T-helper 2 cell (primary cell): ENCODE measurements at places on chromosomes 13 and 19.
A peak's percentile ranks its signal among the peaks of the same experiment; 100 is the strongest.

GRCh38 chr13:23771552-23771951 is 117.6 kb downstream of the MIPEP start:
- no peak for DNase-seq

GRCh38 chr19:47028195-47028601 is 8.6 kb downstream of the NPAS1 start:
- no peak for DNase-seq

DNA sequence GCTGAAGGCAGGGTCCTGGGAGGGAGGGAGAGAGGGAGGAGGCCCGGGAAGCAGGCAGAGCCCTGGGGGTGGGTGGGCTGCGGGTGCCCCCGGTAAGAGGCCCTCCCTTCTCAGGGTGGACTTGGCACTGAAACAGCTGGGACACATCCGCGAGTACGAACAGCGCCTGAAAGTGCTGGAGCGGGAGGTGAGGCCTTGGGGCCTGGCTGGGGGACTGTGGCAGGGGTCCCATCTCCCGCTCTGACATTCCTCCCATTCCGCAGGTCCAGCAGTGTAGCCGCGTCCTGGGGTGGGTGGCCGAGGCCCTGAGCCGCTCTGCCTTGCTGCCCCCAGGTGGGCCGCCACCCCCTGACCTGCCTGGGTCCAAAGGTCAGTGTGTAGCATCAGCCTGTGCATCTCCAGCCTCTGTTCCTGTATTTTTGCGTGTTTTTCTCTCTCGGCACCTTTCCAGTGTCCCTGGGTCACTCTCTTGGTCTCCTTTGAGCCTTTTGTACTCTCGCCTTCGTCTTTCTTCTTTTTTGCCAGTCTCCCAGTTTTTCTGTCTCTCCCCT is 53.4 kb downstream of the TRPM4 start:
- no peak for DNase-seq

- no peak for DNase-seq
These were observed 66.6 kb downstream of the DNAJC15 start for GRCh38 chr13:43089912-43090498.

DNA sequence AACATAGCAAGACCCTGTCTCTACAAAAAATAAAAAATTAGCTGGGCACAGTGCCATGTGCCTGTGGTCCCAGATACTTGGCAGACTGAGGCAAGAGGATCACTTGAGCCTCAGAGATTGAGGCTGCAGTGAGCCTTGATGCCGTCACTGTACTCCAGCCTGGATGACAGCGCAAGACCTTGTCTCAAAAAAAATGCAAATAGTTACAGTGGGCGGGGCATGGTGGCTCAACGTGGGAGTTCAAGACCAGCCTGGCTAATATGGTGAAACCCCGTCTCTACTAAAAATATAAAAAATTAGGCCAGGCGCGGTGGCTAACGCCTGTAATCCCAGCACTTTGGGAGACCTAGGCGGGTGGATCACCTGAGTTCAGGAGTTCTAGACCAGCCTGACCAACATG is 8.5 kb downstream of the PGLS start:
- DNase-seq = no peak

DNA sequence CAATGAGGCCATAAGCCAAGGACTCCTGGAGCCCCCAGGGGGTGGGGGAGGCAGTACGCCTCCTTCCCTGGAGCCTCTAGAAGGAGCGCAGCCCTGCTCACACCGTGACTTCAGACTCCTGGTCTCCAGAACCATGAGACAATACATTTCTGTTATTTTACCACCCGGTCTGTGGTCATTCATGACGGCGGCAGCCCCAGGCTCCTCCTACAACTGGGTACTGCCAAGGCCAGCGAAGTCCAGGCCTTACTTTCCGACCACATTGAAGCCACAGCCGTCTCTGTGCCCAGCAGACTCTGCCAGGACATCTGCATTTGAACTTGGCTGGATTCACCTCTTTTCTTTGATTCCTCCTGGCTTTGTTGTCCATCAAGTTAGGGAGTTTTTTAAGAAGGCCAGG is 10.5 kb downstream of the GNG7 start:
- no peak for DNase-seq

GRCh38 chr13:35984776-35985453 is 146.3 kb downstream of the DCLK1 start:
- no peak for DNase-seq

DNA sequence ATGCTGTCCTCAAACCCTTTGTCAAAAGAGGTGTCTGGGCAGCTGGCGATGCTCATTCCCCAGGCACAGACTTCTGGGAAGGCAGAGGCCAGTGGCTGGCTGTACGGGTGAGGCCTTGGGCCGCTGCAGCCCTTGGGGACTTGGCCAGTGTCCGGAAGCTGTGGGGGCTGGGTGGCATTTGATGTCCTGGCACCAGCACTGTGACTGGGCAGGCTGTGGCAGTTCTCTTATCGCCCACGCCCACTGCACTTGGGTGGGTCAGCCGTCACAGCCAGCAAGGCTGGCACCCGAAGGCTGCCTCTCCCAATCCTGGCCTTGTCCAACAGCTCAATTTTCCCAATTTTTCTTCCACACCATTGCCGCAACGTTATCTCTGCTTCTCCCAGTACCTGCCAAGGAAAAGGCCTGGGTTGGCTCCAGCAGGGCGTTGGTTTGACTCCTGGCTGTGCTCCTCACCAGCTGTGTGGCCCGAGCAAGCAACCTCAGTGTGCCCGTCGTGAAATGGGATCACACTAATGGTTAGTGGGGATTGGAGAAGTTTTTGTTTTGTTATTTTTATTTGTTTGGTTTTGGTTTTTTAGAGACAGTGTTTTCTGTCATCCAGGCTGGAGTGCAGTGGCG is 12.7 kb upstream of the SLC44A2 start:
- DNase-seq = no peak

- DNase-seq = no peak
These were observed 1761.5 kb downstream of the PCDH9 start for GRCh38 chr13:65468628-65469027.

GRCh38 chr13:98792321-98792720 is 39.8 kb upstream of the SLC15A1 start:
- DNase-seq = no peak

DNA sequence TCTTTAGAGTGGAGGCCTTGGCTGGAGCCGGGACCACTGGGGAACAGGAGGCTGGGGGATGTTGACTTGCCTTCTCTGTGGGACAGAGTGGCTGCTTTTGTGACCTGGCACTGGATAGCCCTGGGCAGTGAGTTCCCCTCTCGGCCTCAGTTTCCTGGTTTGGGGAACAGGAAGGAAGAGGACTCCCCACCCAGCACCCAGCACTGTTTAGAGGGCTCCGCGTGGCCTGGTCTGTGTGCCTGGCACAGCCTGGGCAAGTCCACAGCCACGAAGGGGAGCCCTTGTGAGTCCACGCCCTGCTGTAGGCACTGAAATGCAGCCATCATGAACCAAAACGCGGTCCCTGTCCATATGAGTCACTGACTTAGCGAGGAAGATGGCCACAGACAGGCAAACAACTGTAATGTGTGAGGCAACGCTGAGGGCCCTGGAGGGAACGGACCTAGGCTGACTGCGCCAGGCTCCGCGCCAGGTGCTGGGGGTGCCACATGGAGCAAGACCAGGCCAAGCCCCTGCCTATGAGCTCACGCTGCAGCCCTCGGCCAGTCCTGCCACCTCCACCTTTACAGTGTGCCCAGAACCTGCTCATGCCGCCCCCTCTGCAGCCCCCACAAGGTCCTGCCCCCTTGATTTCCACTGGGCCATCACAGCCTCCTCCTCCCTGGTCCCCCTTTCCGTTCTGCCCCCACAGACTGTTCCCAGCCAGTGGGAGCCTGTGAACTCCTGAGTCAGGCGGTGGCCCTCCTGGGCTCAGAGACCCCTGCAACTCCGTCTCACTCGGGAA is 35.5 kb downstream of the PAK4 start:
- no peak for DNase-seq

- no peak for DNase-seq
These were observed 6.0 kb downstream of the UBL3 start for GRCh38 chr13:29844441-29844840.

DNA sequence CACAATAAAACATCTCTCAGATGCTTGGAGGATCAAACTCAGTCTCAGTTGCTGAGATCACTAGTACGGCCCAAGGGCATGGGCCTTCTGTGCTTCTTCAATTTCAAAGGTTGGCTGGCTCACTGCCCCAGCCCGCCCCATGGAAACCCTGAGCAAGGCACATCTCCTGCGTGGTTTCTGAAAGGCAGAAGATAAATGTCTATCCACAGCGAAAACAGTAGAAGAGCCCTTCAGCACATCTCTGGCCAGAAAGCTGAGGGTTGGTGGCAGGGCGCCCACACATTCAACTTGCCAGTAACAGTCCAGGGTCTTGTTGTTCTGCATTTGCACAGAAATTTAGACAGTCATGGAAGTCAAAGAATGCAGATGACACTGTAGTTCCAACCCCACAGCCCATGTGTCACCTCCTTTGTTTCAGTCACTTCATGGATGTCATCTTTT is 24.0 kb upstream of the KATNAL1 start:
- no peak for DNase-seq

GRCh38 chr19:17357724-17358123 is 19.4 kb downstream of the PLVAP start:
- DNase-seq = no peak

DNA sequence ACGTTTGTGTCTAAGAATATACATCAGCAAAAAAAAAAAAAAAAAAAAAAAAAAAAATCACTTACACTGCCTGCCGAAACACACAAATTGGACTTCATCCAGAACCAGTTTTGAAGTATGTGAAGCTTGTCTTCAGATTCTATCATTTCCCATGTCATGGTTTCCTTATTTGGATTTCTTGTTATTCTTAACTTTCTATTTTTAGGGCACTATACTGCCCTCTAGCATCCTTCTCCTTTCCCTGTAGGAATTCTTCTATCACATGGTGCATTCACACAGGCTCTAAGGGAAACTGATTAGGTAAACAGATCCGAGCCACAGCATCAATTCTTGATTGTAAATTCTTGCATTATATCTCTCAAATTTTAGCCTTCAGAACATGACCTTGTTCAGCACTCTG is 1507.5 kb downstream of the OLFM4 start:
- DNase-seq = no peak

DNA sequence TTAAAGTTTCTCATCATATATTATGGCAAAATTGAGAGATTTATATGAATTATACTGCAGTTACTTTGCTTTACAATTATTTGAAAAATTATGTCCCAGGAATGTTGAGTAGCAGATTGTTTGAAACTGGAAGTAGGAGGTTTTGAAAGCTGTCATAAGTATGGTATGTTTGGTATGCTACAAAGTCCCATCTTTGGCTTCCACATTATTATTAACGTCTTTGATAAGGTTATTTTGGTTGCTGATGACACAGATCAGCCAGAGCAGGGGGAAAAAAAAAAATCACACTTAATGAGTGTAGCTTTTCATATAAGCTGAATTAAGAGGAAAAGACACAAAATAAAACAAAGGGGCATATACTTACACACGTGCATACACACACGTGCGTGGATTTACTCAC is 130.1 kb downstream of the SLITRK1 start:
- DNase-seq = no peak

GRCh38 chr13:65095161-65096082 is 2134.7 kb downstream of the PCDH9 start:
- no peak for DNase-seq

DNA sequence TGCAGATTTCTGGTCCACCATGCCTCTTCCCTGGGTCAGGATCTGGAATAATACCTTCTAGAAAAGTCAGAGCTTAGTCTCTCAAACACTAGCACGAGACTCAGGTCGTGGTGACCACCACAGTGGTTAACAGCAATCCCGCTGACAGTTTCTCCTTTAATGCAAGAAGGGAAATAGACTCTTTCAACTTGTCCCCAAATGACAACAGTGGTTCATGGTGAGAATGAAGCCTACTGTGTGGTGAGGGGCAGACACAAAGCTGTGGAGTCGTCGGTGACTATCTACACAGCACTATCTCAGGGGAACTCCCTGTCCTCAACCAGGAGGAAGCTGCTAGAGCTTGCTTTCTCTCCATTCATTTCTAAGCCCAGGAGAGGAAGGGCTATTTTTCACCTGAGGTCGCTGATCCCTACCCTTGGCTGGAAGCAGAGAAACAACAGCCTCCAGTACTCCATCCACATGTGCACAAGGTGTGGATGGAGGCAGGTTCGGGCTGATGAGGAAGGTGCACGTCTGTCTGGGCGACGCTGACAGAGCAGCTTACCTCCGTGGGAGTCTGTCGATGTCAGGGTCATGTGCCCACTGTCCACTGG is 72.4 kb downstream of the STK24 start:
- no peak for DNase-seq

GRCh38 chr13:111060237-111060919 is 54.7 kb upstream of the ARHGEF7 start:
- no peak for DNase-seq

GRCh38 chr19:55246462-55247451 is 12.1 kb downstream of the PPP6R1 start:
- no peak for DNase-seq

DNA sequence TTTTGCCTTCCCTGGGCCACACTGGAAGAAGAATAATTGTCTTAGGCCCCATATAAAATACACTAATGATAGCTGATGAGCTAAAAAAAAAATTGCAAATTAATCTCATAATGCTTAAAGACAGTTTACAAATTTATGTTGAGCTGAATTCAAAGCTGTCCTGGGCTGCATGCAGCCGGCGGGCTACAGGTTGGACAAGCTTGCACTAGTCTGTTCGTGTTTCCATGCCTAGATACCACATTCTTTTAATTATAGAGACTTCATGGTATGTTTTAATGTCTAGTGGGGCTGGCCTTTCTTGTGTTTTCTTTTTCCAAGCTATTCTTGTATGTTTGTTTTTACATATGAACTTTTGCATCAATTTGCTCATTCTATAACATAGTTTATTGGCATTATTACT is 90.6 kb downstream of the SGCG start:
- no peak for DNase-seq

- peak; percentile 38 for DNase-seq
These were observed 7.3 kb downstream of the PPP6R1 start for GRCh38 chr19:55251341-55252081.

DNA sequence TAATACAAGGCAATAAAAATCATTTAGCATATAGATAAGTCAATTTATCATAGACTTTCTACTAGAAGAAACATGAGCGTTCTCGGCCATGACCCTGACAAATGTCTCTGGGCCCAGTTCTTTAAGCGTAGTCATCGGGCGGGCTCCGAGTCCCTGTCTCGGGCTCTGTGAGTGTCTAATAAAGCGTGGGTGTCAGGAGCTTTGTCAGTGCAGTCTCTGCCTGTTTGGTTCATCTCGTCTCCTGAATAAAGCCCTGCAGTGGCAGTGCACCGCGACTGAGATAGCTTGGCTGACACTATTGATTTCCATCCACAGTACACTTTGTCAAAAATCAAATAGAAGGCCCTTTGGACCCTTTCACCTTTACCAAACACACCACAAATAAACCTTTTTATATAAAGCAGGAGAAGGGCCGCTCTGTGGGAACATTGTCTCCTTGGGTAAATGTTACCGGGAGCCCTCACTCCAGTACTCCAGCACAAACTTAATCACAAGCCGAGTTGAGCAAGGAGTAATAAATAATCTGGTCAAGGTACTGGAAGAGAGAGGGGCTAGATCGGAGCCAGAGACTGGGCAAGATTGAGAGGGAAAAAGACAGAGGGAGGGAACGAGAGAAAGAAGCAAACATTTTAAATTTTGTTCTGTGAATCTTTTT is 368.2 kb upstream of the TSHZ3 start:
- DNase-seq = no peak

GRCh38 chr19:14615623-14616022 is 32.7 kb downstream of the CLEC17A start:
- DNase-seq = no peak
